ENCODE measurements at places on chromosomes 12 and 14. TPM values are rescaled to one million over a fixed set of nuclear protein-coding genes. Genes with fewer than 3 reads are reported as not detected.

DNA sequence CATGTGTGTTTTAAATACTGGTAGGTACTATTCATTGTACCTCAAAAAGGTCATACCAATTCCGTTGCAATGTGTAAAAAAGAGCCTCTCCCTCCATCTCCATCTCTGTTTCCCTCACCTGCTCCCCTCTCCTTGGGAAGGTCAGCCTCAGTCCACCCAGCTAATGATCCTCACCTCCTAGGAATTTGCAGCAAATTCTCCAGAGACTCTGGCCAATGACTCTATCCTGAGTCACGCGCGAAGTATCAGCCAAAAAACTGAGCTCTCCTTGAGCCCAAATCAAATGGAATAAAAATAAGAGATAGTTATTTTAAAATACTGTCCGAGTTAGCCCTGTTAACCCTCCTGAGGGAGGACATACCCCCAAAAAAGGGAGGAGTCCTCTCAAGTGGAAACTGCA is 148.4 kb downstream of the DPF3 start:
- DNase-seq, result no peak

DNA sequence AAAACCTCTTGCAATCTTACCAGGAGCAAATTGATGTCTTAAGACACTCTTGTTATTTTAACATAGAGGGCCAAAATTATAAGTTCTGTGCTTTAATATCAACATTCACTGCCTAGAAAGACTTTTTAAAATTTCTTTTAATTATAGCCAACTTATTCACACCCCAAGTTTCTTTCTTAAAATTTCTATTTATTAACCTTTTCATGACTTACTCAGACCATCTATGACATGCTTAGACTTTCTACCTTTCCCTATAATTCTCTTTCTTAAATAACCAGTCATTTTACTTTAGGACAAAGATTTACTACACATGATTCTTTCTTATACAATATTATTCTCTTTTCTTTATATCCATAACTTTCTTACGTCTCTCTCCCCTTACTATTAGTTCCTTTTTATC is 220.4 kb downstream of the NUBPL start:
- DNase-seq, result no peak

GRCh38 chr12:107461222-107461975 is 224.2 kb upstream of the PWP1 start:
- DNase-seq, result no peak

GRCh38 chr12:105030820-105031807 is 45.0 kb downstream of the NOPCHAP1 start:
- no peak for DNase-seq

DNA sequence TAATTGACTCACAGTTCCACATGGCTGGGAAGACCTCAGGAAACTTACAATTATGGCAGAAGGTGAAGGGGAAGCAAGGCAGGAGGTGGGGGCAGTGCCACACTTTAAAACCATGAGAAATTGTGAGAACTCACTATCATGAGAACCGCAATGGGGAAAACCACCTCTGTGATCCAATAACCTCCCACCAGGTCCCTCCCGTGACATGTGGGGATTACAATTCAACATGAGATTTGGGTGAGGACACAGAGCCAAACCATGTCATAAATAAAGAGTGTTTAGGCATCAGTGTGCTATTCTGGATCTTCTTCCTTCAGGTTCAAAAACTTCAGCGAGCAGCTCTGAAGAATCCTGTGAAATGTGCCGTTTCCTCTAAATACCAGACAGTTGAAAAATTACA is 9.7 kb downstream of the DDX47 start:
- DNase-seq, result no peak

GRCh38 chr12:70367258-70368141 is 1.4 kb downstream of the KCNMB4 start:
- DNase-seq, result no peak

- no peak for DNase-seq
Measured at GRCh38 chr12:50914872-50915484, 37.4 kb upstream of the HIGD1C start.

DNA sequence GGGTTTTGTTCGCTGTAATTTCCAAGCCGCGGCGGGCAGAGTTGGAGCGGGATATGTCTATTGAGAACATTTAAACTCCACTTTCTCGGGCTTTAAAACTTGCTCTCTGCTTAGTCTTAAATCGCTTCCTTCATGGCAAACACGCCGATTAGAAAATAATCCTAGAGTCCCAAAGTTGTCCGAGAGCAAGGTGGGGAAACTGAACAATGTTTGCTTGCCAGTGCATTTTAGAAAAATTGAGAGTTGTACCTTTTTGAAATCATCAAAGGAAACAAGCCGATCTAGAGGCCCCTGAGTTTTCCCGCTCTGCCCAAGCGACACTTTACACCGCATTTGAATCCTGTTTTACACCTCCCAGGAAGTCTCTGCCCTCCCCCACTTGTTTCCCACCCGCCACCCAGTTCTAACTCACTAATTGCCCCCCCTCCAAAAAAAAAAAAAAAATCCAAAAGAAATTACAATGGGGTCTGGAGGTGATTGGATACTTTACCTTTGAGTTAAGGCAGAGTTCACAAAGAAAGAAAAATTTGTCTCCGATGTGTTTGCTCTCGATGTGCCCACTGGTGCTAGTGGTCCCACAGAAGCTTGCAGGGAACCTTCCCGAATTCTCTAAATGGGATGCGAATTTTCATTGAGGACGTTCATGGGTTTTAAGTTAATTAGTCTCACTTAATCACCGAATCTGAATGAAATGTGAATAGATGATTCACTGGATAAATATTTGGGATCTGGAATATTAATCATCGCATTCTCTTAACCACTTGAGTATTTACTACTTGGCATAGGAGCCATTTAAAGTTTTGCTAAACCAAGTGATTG is 2.3 kb downstream of the HMGA2 start:
- DNase-seq, result no peak

- no peak for DNase-seq
Measured at GRCh38 chr14:69133206-69134125, 19.5 kb downstream of the DCAF5 start.

- DNase-seq, result no peak
Measured at GRCh38 chr14:37153483-37153882, 18.9 kb downstream of the SLC25A21 start.

- no peak for DNase-seq
Measured at GRCh38 chr12:124407074-124407473, 112.2 kb downstream of the RFLNA start.

DNA sequence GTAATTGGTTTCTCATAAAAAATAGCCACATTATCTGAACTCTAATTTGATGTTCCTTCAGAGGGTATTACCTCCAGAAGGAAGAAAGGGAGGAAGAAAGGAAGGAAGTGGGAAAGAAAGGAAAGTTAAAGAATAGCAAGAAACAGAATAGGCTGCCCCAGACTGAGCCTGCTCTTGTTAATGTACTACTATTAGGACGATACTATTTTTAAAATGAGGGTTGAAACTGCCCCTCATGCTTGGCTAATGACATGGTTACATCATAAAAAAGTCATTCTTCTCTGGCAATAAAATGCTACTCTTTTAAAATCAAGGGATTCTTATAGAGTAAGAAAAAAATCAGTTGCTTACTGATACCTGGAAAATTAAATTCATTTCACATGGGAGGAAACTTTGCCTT is 253.0 kb downstream of the KTN1 start:
- no peak for DNase-seq

GRCh38 chr14:78848234-78848820 is 678.2 kb downstream of the NRXN3 start:
- no peak for DNase-seq

DNA sequence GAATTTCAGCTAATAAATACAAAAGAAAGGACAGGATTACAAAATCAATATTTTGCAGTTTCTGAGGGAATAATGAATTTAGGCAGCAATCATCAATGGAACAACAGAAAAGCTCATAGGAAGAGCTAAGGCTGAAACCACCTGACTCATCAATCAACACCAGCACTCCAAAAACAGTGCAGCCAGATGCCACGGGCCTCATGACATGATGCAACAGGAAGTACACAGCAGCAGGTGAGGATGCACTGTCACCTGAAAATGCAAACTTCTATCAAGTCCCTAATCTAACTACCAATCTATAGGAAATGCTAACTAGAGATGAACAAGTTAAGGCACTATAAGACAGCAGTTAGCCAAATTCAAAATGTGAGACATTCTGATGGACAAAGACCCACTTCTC is 21.7 kb downstream of the GNS start:
- DNase-seq, result no peak

Gene GALNT16
- 6.5 TPM for total RNA-seq

Gene TRIM9
- total RNA-seq, result 4.8 TPM

Gene HCAR1
- 17.3 TPM for total RNA-seq

Gene PLEKHG7
- total RNA-seq, result not detected

Gene GLI1
- 0.19 TPM for total RNA-seq

Measured in omental fat pad (tissue), 4 donors.